Right ventricle myocardium inferior (tissue), 1 donor: ENCODE measurements at places on chromosomes 3 and 15.

DNA sequence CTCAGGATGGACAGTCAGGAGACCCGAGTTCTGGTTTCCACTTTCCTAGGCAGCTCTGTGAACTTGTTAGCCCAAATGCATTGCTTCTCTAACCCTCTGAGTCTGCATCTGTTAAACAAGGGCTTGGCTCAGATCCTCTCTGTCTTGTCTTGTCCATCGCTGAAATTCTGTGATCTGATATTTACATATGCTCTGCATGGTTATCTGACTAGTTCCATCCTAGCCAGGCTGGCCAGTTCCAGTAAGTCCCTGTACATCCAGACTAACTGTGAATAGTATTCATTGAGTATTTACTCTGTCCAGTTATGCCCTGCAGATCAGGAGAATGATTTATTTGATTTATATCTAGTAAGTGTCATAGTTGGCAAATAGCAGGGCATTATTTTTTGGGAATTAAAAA lies 27.0 kb upstream of the SV2B start:
- no peak for DNase-seq

DNA sequence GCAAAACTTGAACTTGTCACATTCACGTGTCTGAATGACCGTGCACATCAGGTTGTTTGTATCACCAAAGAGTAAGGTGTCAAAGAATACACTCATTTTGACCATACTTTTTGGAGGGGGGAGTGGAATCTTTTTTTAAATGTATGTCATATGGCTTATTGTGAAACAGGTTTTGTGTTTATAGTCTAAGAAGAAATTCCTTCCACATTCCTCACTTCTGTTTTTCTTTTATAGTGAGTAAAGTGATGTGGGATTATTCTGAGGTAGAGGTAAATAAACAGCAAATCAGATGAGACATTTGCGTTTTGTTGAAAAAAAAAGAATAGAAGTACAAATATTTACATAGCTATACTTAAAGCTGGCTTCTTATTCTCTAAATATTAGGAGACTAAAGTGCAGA lies 33.0 kb downstream of the SRP14 start:
- DNase-seq = no peak

- no peak for DNase-seq
These were observed 231.9 kb downstream of the NSUN3 start for GRCh38 chr3:94294806-94295205.

- DNase-seq = no peak
These were observed 21.9 kb downstream of the AAGAB start for GRCh38 chr15:67232591-67232990.

GRCh38 chr15:69704229-69704628 lies 251.6 kb downstream of the RPLP1 start:
- no peak for DNase-seq

- DNase-seq = no peak
These were observed 172.0 kb downstream of the MTHFS start for GRCh38 chr15:79724804-79725203.

- no peak for DNase-seq
These were observed 19.1 kb downstream of the ARMC8 start for GRCh38 chr3:138206196-138206595.

DNA sequence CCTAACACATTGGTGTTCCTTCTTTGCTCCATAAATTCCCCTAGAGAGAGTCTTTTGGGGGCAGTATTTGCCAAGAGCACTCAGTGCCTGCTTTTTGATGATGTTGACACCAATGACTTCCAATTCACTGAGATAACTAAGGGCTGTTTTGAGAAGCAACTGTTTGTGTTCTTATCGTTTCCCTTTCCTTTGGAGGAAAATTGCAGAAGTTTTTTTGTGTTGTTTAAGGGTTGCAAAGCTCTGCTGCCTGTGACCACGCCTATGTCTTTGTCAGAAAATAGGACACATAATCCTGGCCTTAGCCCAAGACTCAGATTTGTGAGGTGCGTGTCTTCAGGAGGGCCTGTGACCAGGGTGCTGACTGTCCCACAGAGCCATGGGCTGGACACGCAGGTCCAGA lies 99.6 kb downstream of the FAM43A start:
- no peak for DNase-seq

DNA sequence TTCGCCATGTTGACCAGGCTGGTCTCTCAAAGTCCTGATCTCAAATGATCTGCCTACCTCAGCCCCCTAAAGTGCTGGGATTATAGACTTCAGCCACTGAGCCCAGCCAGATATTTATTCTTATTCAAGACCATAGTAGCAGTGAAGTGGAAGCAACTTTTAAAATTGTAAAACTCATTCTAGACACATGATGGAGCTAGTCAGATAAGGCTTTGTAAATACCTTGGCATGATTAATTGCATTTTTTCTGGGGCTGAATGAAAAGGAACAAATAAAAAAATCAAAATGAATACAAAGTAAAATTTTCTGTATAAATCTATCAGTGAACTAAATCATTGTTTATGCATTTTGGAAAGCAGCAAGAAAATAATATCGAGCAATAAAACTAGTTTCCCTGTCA lies 4.1 kb upstream of the MYO1E start:
- no peak for DNase-seq

GRCh38 chr3:48696601-48697000 lies 10.9 kb upstream of the NCKIPSD start:
- no peak for DNase-seq

DNA sequence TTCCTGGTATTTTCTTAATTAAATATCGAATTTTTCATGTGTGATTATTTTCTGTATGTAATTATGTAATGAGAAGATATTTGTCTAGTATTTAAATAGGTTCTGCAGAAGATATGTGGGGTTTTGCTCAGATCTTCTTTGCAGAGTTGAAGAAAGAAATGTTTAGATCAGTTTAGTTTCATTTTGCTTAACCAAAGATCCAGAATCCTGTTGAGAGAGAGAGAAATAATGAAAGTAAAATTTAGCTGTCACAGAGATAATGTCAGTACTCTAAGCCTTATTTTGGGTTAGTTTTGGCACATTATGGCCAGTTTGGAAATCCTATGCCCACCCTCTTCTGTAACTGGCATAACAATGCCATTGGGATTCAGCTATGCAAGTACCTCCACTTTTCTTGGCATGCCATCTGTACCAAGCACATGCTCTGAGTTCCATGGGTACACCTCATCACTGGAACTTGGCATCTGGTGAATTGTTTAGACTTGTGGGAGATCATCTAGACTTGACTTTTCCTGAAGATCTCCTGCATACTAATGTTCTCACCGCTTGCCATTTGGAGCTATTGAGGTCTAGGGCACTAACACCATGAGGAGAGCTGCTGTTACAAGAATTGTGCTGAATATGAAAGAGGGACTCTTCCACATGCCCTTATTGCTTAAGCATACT lies 30.9 kb downstream of the PLSCR1 start:
- DNase-seq = no peak

DNA sequence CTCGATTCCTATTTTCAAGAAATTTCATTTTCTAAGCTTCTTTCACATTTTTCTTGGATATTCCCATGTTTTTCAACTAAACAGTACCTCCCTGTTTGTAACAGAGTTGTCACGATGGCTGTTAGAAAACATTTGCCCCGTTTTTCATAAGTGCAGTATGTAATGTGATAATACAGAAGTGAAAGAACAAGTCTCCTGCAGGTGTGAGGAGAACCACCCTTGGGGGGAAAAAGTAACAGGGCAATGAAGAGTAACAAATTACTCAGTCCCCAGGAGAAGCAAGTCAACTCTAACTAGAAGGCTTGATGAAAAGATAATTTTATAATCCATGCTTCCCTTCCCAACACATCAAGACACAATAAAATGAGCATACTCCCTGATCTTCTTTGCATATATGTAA lies 493.3 kb downstream of the FOXP1 start:
- no peak for DNase-seq
